Activated CD4-positive, alpha-beta memory T cell treated with anti-CD3 and anti-CD28 coated beads, Interleukin-2, amount 10 ng/mL, durations not matched to agents 7 days and 5 days (primary cell): ENCODE measurements at places on chromosomes 1 and 21.

DNA sequence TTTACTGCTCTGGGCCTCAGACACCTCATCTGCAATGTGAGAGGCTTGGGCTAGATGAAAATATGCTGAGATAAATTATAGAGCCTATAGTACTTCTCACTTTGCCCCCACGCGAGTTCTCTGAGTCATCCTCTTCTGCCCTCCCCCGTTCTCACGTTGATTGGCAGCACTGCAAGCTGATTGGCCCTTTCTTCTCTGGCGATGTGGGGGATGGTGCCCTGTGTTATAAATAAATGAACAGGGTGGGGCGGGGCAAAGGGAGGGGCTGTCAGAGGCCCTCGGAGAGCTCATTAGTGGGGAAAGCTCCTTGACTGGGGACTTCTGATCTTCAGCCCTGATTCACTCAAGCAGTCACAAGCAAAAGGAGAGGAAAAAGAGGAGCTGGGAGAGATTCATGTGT is 64.3 kb upstream of the ZC3H12A start:
- DNase-seq: no peak

- no peak for DNase-seq
Observed at GRCh38 chr1:223288826-223289225, 75.2 kb downstream of the SUSD4 start.

GRCh38 chr1:212973426-212973825 is 23.1 kb downstream of the VASH2 start:
- no peak for DNase-seq

- no peak for DNase-seq
Observed at GRCh38 chr1:38194472-38194871, 147.9 kb upstream of the POU3F1 start.

- DNase-seq: no peak
Observed at GRCh38 chr21:43020771-43021170, 46.4 kb downstream of the PKNOX1 start.

DNA sequence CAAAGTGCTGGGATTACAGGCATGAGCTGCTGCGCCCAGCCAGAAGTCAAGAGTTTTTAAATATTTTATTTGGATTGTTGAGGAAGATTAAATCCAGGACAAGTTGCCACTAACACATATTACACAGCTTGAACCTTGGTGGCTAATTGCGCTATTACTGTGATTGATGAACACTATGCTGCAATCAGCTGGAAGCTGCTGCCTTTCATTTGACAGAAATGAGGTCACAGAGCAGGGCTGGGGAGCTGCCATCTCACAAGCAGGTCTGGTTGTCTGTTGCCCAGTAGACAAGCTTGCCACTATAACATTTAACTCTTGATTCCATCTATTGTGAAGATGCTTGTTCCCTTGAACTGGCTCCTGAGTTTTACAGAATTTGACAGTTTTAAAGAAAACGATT is 37.4 kb upstream of the NRDC start:
- DNase-seq: no peak

GRCh38 chr1:119799599-119800177 is 11.6 kb downstream of the REG4 start:
- no peak for DNase-seq

- DNase-seq: no peak
Observed at GRCh38 chr1:245590726-245591125, 435.9 kb downstream of the KIF26B start.

- DNase-seq: no peak
Observed at GRCh38 chr21:24840287-24840686, 767.0 kb downstream of the MRPL39 start.
